RWPE1 (cell line): ENCODE measurements at places on chromosomes 6 and 20.

DNA sequence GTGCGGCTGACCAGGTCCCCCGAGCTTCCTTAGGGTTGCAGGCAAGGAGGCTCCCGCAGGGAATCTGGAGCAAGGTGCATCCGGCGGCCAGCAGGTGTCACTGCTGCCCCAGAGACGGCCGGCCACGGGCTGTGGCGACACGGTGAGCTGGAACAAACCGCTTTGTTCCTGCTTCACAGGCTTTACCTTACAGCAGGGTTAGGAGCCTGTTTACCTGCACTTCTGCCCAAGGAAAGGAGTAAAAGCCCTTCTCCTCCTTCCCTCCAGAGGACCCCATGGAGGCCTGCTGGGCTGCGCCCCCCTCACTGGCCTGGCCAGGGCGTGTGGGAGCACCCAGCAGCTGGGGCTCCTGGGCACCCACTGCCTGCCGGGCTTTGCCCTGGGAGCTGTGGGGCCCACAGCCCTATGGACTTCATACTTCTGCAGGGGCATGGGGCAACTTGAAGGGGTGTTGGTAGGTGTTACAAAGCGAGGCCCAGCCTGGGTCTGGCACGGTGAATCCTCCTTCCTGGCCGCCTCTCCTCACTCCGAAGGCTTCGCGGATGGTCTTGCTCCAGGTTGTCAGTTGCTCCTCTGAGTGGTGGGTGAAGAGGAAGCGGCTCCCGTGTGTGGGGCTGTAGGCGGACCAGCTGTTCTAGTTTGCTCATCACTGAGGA is 88.4 kb downstream of the CDC5L start:
- DNase-seq: peak; percentile 84

DNA sequence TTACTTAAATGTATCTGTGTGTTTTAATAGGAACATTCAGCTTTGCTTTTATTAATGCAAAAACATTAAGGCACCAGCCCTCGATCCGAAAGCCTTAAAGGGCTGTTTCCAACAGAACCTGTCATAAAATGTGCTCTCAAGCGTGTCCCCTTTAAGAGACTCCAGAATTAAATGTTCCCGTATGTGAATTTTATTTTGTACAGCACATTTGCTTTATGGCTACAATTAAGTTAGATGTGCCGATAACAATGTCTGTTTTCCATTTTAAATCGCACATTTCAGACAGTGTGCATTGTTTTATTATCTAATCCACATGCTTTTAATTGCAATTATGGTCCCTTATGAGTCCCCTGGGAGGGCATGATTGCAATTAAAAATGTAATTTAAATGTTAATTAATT is 198.9 kb downstream of the TSHZ2 start:
- no peak for DNase-seq

DNA sequence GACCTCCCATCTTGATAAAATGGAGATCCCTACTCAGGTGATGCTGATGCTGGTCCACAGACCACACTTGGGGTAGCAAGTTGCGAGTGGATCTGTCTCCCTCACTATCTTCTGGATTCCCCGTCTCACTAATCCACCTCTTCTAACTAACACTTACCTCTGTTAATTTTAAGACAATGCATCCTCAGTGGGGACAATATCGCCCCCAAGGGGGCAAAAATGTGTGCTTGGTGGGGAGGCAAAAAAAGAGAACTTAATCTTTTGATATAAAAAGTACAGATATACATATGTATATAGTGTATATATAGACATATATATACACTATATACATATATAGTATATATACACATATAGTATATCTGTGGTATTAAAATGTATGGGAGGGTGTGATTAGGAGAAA is 4.3 kb downstream of the LRFN2 start:
- no peak for DNase-seq

DNA sequence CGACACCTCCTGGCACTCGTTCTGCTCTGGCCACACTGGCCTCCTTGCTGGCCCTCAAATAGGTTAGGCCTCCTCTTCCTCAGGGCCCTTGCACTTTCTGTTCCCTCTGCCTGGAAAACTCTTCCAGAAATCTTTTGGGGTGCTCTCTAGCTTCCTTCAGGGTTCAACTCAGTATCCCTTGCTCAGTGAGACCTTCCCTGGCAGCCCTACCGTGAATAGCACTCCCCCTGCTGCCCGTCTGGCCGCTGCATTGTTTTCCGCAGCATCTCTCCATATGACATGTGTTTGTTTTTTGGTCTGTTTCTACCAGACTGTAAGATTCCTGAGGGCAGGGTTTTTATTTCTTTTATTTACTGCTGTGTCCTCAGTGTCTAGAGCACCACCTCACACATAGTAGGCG is 6.7 kb downstream of the DDX27 start:
- DNase-seq: no peak

DNA sequence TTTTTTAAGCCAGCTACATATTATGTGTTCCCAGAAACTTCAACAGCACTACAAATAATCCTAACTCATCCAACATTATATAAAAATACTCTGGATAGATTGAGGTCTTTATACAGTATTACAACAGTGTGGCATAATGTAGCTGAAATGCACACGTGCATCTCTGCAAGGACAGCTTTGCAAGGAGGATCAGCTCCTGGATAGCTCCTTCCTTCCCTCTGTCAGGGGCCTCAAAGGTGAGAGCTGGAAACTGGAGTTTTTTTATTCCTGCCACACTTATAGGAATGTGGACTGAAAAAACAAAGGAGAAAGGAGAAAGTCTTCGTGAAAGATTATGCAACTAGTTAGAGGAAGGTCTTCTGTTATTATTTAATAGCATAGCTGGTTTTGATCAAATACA is 53.1 kb downstream of the PLG start:
- DNase-seq: no peak

DNA sequence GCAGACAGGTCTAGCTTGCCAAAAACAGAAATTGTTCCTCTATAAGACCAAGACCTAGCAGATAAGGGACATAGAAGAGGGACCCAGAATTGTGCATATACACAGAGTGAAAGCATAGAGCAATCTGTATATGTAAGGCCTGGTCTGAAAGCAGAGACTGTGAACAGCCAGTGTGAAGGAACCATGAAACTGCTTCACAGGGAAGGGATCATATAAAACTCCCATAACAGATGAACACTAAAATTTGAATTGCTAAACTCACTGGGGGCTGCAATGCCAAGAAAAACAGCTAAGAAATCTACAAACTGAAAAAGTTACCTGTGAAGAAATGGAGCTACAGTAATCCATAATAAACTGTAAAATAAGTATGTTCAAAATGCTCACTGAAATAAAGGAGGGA is 7.0 kb downstream of the ZUP1 start:
- no peak for DNase-seq

- no peak for DNase-seq
Measured at GRCh38 chr6:143322386-143322785, 128.1 kb downstream of the ADAT2 start.

- no peak for DNase-seq
Measured at GRCh38 chr6:111552958-111553357, 52.7 kb downstream of the TRAF3IP2 start.
